Stimulated activated CD4-positive, alpha-beta T cell treated with anti-CD3 and anti-CD28 coated beads, Interleukin-15, amount 100 ng/mL, for 1 hour (primary cell): ENCODE measurements at places on chromosomes 13 and 19.

- no peak for DNase-seq
These were observed 314.2 kb downstream of the DLEU7 start for GRCh38 chr13:50529154-50529882.

- no peak for DNase-seq
These were observed 390.9 kb upstream of the SGCG start for GRCh38 chr13:22789916-22790315.

DNA sequence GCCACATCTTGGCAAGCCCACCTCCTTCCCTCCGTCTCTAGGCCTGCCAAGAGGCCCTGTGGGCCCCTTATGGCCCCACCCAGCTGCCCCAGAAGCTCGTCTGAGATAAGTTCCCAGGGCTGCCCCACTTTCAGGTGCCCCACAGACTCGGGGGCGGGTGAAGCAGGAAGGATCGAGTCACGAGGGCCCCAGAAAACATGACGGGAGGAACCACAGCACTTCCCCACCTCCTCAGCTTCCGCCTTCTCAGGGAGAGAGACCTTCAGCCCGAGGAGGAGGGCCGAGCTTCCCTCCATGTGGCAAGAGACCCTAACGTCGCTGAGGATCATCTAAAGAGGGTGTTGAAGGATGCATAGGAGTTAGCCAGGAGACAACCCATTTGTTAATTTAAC is 4.5 kb upstream of the IL12RB1 start:
- peak; percentile 62 for DNase-seq

DNA sequence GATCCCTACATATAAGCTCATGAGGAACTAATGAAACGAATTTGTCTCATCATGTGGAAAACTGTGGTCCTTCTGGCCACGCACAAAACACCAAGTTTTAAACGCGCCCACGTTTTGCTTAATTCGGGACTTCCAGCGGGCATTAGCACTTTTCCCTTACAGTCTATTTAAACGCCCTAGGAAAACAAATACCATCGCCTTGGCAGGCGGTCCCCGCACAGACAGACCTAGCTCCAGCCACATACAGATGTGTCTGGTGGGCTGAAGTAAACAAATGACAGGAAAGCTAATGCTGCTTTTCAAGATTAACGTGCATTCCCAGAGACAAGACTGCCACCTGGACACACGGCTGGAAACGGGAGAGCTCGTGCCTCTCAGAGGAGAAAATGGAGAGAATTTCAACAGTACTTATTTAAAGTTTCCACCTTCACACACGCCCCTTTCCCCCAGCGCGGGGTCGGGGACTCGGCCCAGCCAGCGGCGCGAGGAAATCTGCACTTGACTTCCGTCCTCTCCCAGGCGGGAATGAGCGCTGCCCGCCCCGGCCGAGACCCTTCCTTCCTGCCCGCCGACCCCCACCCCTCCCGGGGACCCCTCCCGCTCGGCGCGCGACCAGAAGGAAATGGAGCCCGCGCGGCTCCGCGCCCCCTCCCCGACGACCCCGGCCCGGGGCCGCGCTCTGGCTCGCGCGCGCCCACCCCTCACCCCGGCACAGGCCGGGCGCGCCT is 931 bp downstream of the USP12 start:
- peak; percentile 8 for DNase-seq

DNA sequence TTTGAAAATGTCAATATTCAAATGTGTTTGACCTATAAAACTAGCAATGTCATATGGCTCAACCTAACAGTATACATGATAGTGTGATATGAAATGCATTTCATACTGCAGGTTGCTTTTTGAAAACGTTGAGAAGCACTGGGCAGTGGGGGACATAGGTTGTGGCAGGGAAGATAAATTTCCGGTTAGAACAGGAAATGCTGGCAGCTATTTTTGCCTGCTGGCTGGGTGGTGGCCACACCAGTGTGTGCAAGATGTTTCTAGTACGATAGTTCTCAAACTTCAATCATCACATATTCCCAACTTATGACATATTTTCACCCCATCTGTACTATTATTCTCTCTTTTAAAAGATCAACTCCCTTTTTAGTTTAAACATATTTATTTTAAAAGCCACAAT is 17.2 kb downstream of the FXYD5 start:
- no peak for DNase-seq

- no peak for DNase-seq
These were observed 35.2 kb downstream of the TSC22D1 start for GRCh38 chr13:44540761-44541434.

DNA sequence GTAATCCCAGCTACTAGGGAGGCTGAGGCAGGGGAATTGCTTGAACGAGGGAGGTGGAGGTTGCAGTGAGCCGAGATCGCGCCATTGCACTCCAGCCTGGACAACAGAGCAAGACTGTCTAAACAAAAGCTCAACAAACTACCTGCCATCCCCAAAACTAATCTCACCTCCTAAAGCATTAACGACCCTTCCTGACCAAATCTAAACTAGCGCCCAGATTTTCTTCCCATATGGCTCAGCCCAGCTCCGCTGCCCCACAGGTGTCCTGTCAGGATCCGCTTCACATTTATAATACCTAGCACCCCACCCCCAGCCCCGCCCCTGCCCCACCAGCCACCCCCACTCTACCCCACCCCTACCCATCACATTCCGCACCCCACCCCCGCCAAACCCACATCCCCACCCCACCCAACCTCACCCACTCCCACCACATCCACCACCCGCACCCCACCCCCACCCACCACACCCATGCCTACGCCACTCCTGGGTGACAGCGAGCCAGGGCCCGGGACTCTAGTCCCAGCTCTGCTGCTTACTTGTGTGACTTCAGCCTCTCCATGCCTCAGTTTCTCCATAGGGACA is 599 bp downstream of the C19orf12 start:
- no peak for DNase-seq

GRCh38 chr19:13764821-13765394 is 586 bp downstream of the MRI1 start:
- DNase-seq = no peak

DNA sequence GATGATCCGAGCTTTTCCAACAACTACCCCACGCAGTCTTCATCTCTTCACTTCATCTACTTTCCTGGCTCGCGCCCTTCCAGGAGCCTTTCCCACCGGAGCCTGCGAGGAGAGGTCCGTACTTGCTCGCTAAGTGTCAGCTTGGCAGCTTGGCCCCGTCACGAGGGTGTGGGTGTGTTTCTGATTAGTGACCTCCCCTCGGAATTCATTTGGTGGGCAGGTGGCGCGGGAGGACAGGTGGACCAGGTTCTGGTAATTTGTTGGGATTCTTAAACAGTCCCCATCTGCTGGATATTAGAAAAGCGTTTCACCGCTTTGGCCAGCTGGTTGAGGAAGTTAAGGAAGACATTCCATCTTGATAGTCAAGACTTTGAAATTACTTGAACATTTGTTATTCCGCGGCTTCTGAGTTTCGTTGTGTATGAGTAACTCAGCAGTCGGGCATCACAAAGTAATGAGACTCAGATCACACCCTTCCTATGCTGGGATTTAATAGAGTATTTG is 515 bp downstream of the UFM1 start:
- DNase-seq = no peak

DNA sequence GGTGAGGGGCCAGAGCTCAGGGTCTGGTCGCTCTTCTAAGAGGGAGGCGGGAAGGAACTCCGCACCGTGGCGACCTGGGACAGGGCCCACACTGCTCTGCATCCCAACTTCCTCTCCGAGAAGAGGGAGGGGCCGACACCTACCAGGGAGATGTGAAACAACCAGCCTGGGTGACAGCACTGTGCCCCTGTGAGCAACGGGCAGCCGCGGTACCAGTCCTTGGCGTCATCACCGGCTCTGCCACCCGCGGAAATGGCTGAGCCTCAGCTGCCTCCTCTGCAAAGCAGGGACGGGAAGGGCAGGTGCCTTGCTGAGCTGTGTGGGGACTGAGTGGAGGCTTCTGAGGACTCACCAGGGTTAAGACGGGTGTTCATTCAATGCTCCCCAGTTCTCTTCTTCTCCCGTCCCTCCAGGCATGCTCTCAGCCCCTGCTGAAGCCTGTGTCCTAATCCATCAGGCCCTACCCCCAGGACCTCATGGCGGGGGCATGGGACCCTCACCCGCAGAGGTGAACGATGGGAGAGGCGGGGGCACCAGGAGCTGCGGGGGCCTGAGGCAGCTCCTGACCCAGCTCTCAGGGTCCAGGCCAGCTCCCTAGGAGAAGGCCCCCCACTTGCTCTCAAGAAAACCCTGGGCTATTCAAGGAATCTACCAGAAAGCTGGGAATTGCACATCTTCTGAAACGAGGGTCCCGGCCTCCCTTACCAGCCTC is 9.3 kb downstream of the ZNF787 start:
- no peak for DNase-seq

DNA sequence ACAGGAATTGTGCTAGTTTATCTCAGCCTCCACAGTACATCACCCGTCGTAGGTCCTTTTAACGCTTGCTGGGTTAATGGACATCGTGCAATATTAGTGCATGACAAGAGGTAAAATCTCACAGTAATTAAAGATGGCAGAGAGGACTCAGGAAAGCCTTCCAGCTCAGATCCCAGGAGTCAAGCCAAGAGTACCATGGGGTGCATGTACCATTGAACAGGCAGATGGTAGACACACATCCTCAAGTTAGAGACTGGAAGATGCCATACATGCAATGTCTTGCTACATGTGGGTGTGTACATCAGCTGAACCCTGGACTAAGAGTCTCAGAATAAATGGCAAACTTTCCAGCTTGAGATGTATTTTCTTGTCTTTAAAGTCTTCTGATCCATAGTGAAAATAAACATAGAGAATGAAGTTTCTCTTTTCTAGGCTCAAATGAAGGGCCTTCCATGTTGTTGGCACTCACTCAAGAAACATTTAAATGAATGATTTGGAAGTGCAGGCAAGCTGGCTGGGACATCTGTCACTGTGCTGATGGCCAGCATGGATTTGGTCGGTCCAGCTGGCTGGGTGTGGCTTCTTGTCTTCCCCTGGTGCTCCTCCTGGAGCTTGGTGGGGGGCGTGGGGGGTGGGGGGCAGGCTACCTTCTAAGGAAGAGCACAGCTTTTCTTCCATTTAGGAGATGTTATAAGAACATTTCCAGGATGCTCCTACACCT is 290.9 kb upstream of the MAB21L1 start:
- DNase-seq = no peak

- no peak for DNase-seq
These were observed 7.1 kb downstream of the SMAD9 start for GRCh38 chr13:36912973-36913372.

DNA sequence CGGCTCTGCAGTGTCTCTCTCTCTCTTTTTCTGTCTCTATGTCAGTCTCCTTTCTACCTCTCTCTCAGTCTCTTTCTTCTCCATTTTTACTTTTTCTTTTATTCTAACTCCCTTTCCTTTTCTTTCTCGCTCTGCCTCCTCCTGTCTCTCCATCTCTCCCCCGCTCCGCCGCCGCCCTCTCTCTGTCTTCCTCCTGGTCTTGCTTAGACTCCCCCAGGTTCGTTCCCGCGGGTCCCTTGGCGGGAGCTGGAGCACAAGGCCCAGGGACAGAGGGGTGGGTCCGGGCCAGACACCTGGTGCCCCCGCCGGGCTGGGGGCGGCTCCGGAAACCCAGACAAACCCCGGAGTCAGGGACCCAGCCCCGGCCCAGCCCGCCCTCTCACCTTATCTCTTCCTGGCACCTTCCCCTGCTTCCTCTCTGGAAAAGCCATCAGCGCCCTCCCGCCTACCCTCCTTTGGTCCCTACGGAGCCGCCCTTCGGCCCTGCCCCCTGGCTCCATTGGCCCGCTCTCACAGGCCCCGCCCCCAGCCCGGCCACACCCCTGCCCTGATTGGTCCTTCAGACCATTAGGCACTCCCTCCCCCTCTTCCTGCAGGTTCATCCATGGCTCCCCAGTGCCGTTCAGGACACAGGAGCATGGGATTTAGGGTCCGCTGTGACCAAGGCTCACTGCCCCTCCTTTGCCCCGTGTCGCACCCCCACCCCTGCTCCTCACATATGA is 15.4 kb upstream of the NOP53 start:
- no peak for DNase-seq

DNA sequence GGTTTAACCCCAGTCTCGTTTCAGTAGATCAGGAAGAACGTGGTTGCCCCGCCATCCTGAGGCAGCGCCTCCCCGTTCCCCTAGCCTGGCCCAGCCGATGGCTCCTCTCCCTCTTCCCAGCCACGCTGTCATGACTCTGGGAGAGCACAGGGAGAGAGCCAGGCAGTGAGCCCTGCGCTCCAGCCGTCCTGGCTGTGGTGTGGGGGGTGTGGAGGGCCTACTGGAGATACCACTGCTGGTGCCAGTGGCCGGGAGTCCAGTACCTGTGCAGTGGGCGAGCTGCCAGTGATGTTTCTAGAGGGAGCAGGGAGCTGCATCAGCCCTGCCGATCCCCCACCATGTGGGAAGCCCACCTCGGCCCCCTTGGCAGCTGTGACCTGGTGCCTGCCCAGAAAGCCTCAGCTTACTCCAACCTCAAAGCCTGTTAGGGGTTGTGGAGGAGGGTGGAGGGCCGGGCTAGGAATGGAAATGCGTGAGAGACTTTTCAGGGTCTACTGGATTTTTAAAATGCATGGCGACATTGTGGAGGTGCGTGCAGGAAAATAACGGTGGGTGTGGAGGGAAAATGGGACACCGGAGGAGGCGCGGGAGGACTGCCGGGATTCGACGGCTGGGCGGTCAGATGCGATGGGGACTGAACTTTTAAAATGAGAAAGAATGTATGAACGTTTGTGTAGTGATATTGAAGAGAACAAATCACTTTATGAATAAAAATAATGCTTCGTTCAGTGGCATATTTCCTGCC is 4.9 kb downstream of the TEX29 start:
- no peak for DNase-seq

GRCh38 chr13:94243551-94243950 is 235.9 kb downstream of the DCT start:
- DNase-seq = no peak

DNA sequence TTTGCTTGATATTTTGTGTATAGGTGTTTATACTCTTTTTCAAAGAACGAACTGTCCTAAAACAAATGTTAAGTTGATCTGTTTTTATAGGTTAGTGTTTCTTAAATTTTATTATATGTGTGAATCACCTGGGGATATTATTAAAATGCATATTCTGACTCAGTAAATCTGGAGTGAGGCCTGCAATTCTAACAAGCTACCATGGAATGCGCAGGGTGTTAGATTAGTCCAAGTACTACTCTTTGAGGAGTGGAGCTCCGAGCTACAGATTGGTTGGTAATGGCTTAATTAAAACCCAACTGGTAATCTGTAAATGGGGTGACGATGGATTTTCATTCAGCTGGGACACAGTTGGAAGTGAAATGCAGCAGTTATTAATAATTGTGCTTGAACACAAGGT is 214.1 kb upstream of the UFM1 start:
- DNase-seq = no peak

GRCh38 chr19:10364644-10365043 is 15.7 kb downstream of the TYK2 start:
- DNase-seq = no peak

- DNase-seq = no peak
These were observed 62.3 kb upstream of the UQCRFS1 start for GRCh38 chr19:29275266-29275665.

DNA sequence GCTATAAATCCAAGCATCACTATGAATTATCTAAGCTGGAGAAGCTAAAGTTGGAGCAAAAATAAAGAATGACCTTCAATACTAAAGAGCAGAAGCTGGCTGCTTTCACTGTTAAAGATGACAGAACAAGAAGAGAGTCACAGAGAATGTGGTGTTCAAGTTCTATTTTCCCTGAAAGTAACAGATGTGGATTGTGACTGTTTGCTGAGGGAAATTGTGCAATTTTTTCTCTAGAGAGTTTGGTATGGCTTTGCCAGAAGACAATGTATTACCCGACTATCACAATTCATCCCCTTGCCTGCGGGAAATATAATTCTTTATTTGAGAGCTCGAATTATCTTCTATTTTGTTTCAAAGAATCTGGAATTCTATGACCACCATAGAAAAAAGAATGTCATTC is 83.1 kb downstream of the TNFSF13B start:
- no peak for DNase-seq
